Immature natural killer cell (primary cell): ENCODE measurements at places on chromosomes 6 and 20.

DNA sequence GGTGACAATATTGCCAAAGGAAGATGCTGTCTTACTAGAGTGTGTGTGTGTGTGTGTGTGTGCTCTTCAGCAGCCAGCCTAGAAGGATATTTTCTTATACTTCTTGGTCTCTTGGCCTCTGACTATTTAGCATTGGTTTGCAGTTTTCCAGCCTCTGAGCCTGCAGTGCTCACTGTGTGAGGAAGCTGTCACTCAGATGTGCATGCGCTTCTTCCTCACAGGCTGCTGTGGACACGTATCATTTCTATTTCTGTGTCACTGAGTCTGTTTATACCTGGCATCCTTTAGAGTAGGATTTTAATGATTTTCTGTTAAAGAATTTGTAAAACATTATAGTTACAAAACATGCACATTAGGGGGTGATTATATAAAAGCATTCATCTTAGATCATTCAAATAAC, 83.3 kb downstream of the ALDH8A1 start:
- H3K27me3 ChIP-seq: no peaks in the 10 kb centered on the region
- H3K36me3 ChIP-seq: no peaks in the 10 kb centered on the region
- no peaks in the 10 kb centered on the region for H3K4me1 ChIP-seq
- no peak for DNase-seq

- H3K4me3 ChIP-seq: no peak overlapping the region
- no peaks in the 10 kb centered on the region for H3K27me3 ChIP-seq
- no peaks in the 10 kb centered on the region for H3K4me1 ChIP-seq
- no peak overlapping the region for H3K27ac ChIP-seq
Measured at GRCh38 chr20:62704341-62704948, 4.2 kb upstream of the NTSR1 start.

GRCh38 chr6:142605922-142606485, 304.2 kb downstream of the ADGRG6 start:
- no peaks in the 10 kb centered on the region for H3K36me3 ChIP-seq
- H3K27ac ChIP-seq: no peak overlapping the region
- H3K4me1 ChIP-seq: no peaks in the 10 kb centered on the region
- no peak overlapping the region for H3K4me3 ChIP-seq
- DNase-seq: no peak

GRCh38 chr6:64459411-64459944, 823.9 kb downstream of the PHF3 start:
- no peaks in the 10 kb centered on the region for H3K36me3 ChIP-seq
- no peak overlapping the region for H3K4me3 ChIP-seq

DNA sequence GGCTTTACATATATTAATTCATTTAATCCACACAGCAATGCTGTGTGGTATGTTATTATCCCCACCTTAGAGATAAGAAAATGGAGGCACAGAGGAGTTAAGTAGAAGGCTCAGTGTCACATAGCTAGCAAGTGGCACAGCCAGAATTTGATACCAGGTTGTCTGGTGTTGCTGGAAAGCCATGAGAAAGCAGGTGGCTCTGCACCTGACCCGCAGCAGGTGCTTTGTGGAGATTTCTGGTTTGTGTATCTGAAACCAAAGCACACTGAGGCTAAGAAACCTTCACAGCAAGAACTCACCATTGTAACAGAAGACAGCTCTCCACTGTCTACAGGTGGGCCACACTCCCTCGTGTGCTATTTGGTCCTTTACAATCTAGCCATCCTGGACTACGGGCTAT, 7.5 kb downstream of the ELMO2 start:
- no peak for DNase-seq
- peak overlapping the region; percentile 91 for H3K27ac ChIP-seq
- H3K36me3 ChIP-seq: no peaks in the 10 kb centered on the region
- peaks cover 6% of the 10 kb centered on the region for H3K27me3 ChIP-seq
- H3K4me3 ChIP-seq: peak overlapping the region; percentile 67
- H3K4me1 ChIP-seq: peaks cover 75% of the 10 kb centered on the region
